ENCODE measurements at places on chromosomes 3 and 15. TPM values are rescaled to one million over a fixed set of nuclear protein-coding genes. Genes with fewer than 3 reads are reported as not detected.

Gene GNAT1
- not detected for total RNA-seq

DNA sequence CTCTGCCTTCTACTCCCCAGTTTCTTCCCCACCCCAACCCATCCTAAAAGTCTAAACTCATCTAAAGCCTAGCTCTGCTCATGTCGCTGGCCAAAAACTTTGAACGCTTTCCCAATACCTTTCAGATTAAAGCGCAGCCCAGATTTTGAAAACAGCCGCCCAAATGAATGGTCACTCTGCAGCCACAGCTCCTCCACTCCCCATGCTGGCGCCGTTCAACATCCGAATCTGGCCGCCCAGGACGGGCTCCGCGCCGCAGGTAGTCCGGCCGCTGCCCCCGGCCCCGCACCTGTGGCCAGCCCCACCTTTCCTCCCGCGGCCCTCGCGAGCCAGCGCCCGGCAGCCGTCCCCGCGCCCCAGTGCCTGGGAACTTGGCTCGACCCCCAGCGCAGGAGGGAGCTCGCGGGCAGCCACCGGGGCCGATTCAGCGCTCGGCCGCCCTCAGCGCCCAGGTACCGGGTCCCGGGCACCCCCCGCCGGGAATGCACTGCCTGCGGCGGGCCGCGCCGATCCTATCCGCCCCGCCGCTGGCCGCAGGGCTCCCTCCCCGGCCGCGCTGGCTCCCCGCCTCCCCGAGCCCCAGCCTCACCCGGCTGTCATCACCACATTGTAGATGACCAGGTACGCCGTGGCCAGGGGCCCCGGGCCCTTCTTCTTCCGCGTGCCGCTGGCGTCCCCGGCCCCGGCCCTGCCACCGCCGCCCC is 417 bp downstream of the HACD2 start:
- no peaks in the 10 kb centered on the region for H3K27me3 ChIP-seq
- peak overlapping the region; percentile 85 for H3K4me3 ChIP-seq
- H3K4me1 ChIP-seq: peaks cover 23% of the 10 kb centered on the region
- H3K36me3 ChIP-seq: peaks cover 7% of the 10 kb centered on the region

DNA sequence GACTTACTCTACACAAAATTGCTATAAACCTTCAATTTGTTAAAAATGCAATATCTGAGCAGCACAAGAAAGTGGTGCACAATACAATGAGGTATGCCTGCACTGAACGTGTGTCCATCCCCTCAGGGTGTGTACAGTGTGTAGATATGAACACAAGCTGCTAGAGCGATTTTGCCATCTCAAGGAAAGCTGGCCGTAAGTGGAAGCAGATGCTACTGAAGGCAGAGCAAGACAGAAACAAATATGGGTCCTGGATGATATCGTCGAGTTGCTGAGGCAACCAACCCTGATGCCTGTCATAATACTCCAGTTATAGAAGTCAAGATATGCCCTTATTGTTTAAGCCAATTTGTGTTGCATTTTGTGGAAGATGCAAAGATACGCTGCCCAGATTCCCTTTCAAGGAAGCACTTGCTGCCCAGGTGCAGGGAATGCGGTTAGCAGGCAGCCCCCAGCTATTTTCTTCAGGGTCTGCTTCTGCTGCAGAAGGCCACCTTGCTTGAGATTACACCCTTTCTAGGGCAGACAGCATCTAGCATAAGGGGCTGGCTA is 25.8 kb upstream of the EHHADH start:
- H3K4me1 ChIP-seq: peaks cover 4% of the 10 kb centered on the region
- no peak overlapping the region for H3K27ac ChIP-seq

- peaks cover 2% of the 10 kb centered on the region for H3K27me3 ChIP-seq
- no peak overlapping the region for H3K27ac ChIP-seq
- H3K4me1 ChIP-seq: no peaks in the 10 kb centered on the region
- DNase-seq: no peak
- no peak overlapping the region for H3K4me3 ChIP-seq
- no peaks in the 10 kb centered on the region for H3K36me3 ChIP-seq
Measured at GRCh38 chr3:151130428-151130827, 45.0 kb downstream of the MED12L start.

DNA sequence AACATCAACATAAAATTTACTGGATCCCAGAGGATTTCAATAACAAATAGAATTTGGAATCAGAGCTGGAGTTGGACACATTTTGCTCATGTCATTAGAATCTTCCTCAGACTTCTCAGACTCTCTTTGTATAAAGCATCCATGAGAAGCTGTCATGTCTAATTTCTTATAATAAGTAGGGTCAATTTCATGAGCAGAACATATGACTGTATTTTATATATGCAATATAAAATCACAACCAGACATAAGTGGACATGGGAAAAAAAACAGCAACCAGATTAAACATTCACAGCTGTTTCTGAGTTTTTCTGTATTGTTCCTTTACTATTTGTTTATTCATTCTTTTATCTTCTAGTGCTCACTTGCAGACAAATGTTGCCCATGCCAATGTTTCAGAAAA is 325.5 kb downstream of the RBMS3 start:
- H3K27me3 ChIP-seq: no peaks in the 10 kb centered on the region
- H3K4me1 ChIP-seq: no peaks in the 10 kb centered on the region
- no peak overlapping the region for H3K4me3 ChIP-seq
- no peaks in the 10 kb centered on the region for H3K36me3 ChIP-seq
- no peak for DNase-seq
- no peak overlapping the region for H3K27ac ChIP-seq

Gene WDR93
- not detected for total RNA-seq

GRCh38 chr15:64731805-64732151 is 43.6 kb downstream of the RBPMS2 start:
- no peaks in the 10 kb centered on the region for H3K36me3 ChIP-seq
- H3K4me3 ChIP-seq: no peak overlapping the region
- DNase-seq: no peak

DNA sequence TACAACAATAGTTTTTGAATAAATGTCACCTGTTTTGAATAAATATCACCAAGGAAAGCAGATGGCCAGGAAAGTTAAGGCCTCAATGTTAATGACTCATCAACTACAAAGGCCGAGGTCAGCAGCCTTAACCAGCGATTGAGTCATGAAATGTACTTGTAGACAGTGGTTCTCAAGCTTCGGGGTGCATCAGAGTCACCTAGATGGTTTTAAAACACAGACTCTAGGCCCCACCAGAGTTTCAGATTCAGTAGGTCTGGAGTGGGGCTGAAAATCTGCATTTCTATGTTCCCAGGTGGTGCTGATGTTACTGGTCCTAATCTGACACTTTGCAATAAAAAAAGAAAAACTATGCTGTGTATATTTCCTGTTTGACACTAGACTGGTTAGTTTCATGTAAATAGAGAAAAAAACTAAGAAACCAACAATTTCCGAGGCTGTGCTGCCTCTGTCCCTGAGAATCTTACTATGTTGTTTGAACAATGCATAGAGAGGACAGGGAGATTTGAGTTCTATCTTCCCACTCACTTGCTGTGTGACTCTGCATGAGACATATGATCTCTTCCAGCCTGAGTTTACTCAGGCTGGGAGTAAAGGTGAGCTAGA is 9.8 kb downstream of the RAB27A start:
- peak overlapping the region; percentile 69 for H3K27ac ChIP-seq
- DNase-seq: peak; percentile 95
- H3K36me3 ChIP-seq: no peaks in the 10 kb centered on the region
- peaks cover 29% of the 10 kb centered on the region for H3K4me1 ChIP-seq
- H3K4me3 ChIP-seq: no peak overlapping the region

DNA sequence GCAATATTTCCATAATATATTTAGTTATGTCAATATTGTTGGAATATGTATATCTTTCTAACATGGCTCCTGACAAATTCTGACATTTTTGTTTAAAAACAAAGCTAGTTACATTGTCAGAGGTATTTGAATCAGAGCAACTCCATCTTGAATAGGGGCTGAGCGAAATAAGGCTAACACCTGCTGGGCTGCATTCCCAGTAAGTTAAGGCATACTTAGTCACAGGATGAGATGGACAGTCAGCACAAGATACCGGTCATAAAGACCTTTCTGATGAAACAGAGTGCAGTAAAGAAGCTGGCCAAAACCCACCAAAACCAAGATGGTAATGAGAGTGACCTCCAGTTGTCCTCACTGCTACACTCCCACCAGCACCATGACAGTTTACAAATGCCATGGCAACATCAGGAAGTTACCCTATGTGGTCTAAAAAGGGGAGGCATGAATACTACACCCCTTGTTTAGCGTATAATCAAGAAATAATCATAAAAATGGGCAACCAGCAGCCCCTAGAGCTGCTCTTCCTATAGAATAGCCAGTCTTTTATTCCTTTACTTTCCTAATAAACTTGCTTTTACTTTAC is 30.4 kb downstream of the RPL22L1 start:
- no peak for DNase-seq
- H3K4me3 ChIP-seq: no peak overlapping the region
- no peaks in the 10 kb centered on the region for H3K4me1 ChIP-seq
- H3K27ac ChIP-seq: no peak overlapping the region
- peaks cover 7% of the 10 kb centered on the region for H3K27me3 ChIP-seq

GRCh38 chr3:195125646-195126045 is 145.3 kb downstream of the XXYLT1 start:
- peaks cover 22% of the 10 kb centered on the region for H3K4me1 ChIP-seq
- no peak overlapping the region for H3K27ac ChIP-seq
- no peak overlapping the region for H3K4me3 ChIP-seq
- DNase-seq: no peak

Gene NLGN1
- 0.91 TPM for total RNA-seq

- no peaks in the 10 kb centered on the region for H3K4me1 ChIP-seq
- H3K27me3 ChIP-seq: no peaks in the 10 kb centered on the region
- H3K27ac ChIP-seq: no peak overlapping the region
- no peak overlapping the region for H3K4me3 ChIP-seq
Measured at GRCh38 chr15:28123408-28124023, 24.4 kb upstream of the OCA2 start.

DNA sequence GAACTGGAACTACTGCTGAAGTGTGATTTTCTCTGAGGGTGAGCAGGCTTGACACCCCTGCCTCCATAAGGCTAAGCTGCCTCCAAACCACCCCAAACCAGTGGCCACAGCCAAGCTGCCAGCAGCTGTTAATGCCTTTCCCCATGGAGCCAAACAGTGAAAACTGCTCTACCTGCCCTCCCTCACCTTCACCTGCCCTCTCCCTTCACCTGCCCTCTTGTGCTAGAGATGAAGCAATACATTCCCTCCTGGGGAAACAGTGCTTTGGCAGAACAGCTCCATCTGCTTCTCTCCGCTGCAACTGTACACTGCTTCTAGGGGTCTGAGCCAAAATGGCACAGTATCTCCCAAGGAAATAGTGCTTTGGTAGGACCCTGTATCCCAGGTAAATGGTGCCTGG is 374.1 kb downstream of the FHIT start:
- H3K4me1 ChIP-seq: no peaks in the 10 kb centered on the region
- H3K36me3 ChIP-seq: no peaks in the 10 kb centered on the region
- DNase-seq: no peak
- H3K4me3 ChIP-seq: no peak overlapping the region
- no peaks in the 10 kb centered on the region for H3K27me3 ChIP-seq

Gene DUOXA2
- not detected for total RNA-seq

Gene RARRES1
- 3.2 TPM for total RNA-seq

DNA sequence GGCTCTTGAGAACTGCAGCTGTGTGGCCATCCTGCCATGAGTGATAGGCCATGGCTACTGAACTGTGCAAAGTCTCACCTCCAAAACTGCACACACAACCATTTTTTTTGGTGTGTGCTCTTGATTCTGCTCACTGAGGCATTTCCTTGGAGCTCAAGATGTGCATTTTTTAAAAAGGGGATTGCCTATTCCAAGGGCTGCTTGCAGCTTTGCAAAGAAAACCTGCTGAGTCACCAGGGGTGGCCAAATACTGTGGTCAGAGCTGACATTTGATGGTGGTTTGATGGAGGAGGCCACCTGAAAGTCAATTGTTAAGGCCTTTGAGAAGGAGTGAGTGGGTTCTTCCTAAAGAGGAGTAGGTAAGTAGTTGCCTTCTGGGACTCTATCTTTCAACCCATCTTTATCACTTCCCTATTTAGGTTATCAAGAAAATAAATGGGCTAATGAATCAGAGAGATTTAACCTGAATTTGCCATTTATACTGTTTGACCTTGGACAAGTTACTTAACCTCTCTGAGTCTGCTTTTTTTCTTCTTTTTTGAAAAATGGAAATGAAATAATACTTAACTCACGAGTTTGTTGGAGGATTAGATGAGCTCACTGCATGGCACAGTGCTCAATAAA is 87.9 kb downstream of the CHST2 start:
- peaks cover 3% of the 10 kb centered on the region for H3K4me1 ChIP-seq
- peak; percentile 88 for DNase-seq
- no peak overlapping the region for H3K27ac ChIP-seq
- no peak overlapping the region for H3K4me3 ChIP-seq

Gene C3orf49
- not detected for total RNA-seq

DNA sequence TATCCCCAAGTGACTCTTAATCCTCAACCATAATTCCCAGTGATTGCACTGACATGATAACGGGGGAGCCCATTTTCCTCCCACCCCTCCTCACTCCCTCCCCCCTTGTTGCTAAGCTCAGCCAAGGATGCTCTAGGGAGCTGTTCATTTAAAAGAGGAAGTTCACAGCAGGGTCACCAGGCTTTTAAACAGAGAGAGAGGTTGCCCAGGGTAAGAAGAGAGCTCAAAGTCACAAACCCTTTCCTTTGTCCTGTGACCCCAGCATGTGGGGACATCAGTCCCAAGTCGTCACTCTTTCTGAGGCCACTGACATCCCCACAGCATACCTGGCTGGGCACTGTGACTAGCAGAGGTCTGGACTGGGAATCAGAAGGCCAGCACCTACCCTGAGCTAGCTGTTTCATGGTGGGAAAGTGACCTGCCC is 144.1 kb downstream of the RORA start:
- H3K4me1 ChIP-seq: no peaks in the 10 kb centered on the region
- H3K4me3 ChIP-seq: no peak overlapping the region
- H3K27ac ChIP-seq: no peak overlapping the region
- no peaks in the 10 kb centered on the region for H3K36me3 ChIP-seq
- H3K27me3 ChIP-seq: no peaks in the 10 kb centered on the region

GRCh38 chr3:138105598-138105997 is 9.8 kb downstream of the DZIP1L start:
- H3K36me3 ChIP-seq: peaks cover 13% of the 10 kb centered on the region
- H3K27me3 ChIP-seq: no peaks in the 10 kb centered on the region
- no peak for DNase-seq
- no peaks in the 10 kb centered on the region for H3K4me1 ChIP-seq
- H3K4me3 ChIP-seq: no peak overlapping the region

Gene CNTN3
- 0.50 TPM for total RNA-seq

DNA sequence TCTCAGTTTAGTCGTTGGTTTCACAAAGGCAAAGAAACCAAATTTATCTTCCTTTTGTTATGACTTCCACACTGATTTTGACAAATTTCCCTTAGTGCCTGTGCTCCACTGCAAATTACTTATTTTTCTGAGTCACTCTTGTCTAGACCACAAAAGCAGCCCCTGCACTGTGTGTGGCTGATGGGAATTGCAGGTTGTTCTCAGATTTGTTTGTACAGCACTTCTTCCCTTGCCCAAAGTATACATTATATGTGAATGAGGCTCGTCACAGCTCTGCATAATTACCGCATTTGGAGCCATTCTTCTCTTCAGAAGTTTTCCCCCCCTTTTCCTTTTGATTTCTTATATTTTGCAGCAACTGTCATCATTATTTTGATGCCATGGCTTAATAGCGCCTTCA is 354.2 kb upstream of the IL12A start:
- H3K4me3 ChIP-seq: peak overlapping the region; percentile 13
- H3K36me3 ChIP-seq: no peaks in the 10 kb centered on the region
- peak; percentile 93 for DNase-seq
- H3K4me1 ChIP-seq: peaks cover 29% of the 10 kb centered on the region
- H3K27me3 ChIP-seq: no peaks in the 10 kb centered on the region
